ENCODE measurements at places on chromosomes 5 and 9.

GRCh38 chr5:128965638-128966302, 482 bp downstream of the SLC27A6 start:
- no peak for DNase-seq

- no peak for DNase-seq
These were observed 121.4 kb downstream of the DPYSL3 start for GRCh38 chr5:147388184-147389108.

DNA sequence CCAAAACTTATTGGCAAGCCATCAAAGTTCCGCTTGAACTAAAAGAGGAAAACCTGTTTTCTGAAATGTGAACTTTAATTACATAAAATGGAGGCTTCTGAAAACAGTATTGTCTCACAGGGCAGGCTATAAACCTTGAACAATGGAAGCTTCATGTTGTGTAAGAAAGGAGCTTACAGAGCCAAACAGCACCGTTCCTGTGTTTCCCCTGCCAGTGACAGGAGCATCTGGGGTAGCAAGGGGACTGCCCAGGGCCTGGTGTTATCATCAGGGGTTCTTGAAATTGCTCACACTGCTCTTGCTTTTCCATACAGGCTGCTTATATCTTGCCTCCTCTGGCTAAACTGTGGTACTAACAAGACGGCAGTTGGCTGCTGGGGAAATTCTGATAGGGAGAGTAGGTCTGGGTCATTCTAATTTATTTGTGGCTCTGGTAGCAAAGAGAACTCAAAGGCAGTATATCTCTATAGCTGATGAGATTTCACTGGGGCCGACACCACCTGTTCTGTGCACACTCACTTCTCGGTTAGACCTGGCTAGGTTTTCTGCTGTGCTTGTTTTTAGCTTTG, 40.4 kb downstream of the BASP1 start:
- DNase-seq, result no peak

- no peak for DNase-seq
These were observed 20.9 kb downstream of the BTNL9 start for GRCh38 chr5:181060924-181061323.

- DNase-seq, result no peak
These were observed 290.8 kb downstream of the DNAH5 start for GRCh38 chr5:13653709-13654108.

- DNase-seq, result no peak
These were observed 368.3 kb downstream of the SPATA31D1 start for GRCh38 chr9:82356871-82357270.

GRCh38 chr5:69467442-69468225, 25.0 kb upstream of the OCLN start:
- no peak for DNase-seq

DNA sequence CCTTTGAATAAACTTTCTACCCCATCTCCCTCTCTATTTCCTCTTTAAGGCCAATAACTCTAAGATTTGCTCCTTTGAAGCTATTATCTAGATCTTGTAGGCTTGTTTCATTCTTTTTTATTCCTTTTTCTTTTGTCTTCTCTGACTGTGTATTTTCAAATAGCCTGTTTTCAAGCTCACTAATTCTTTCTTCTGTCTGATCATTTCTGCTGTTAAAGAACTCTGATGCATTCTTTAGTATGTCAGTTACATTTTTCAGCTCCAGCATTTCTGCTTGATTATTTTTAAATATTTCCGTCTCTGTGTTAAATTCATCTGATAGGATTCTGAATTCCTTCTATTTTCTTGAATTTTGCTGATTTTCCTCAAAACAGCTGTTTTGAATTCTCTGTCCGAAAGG, 15.3 kb upstream of the LIX1 start:
- no peak for DNase-seq

- no peak for DNase-seq
These were observed 725.3 kb upstream of the PTPRD start for GRCh38 chr9:11338130-11338529.

GRCh38 chr9:87040410-87041009, 93.2 kb upstream of the GAS1 start:
- no peak for DNase-seq

- no peak for DNase-seq
These were observed 27.1 kb upstream of the IFNA14 start for GRCh38 chr9:21266733-21267484.

Measured in nucleus accumbens (tissue), 56 donors.